ENCODE measurements at places on chromosomes 4 and X. TPM values are rescaled to one million over a fixed set of nuclear protein-coding genes. Genes with fewer than 3 reads are reported as not detected.

The USP27X gene
- total RNA-seq: 5.0 TPM

The LDB2 gene
- 89.1 TPM for total RNA-seq

The DOCK11 gene
- total RNA-seq: 12.3 TPM

The BEND2 gene
- not detected for total RNA-seq

The USP46 gene
- total RNA-seq: 40.5 TPM

The APBB2 gene
- 56.4 TPM for total RNA-seq

The CTAG2 gene
- total RNA-seq: 0.87 TPM

- peak; percentile 94 for DNase-seq
Measured at GRCh38 chr4:30380404-30380998, 339.7 kb upstream of the PCDH7 start.

DNA sequence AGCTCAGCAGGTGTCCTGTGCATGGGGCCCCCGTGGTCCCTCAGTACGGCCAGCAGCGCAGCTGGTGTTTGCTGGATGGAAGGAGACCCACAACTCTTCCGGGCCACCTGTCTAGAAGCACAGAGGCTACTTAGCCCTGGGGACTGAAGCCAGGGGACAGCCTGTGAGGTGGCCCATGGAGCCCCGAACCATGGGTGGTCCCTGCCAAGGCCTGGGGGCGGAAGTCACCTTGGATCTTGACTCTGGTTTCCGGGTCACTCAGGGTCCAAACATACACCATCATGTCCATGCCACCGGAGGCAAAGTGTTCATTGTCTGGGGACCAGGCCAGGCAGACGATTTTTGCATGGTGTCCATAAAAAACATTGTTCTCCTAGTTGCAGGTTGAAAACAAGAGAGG lies 39.5 kb downstream of the WDR1 start:
- DNase-seq: no peak

- DNase-seq: no peak
Measured at GRCh38 chr4:40827758-40828157, 78.0 kb downstream of the NSUN7 start.

DNA sequence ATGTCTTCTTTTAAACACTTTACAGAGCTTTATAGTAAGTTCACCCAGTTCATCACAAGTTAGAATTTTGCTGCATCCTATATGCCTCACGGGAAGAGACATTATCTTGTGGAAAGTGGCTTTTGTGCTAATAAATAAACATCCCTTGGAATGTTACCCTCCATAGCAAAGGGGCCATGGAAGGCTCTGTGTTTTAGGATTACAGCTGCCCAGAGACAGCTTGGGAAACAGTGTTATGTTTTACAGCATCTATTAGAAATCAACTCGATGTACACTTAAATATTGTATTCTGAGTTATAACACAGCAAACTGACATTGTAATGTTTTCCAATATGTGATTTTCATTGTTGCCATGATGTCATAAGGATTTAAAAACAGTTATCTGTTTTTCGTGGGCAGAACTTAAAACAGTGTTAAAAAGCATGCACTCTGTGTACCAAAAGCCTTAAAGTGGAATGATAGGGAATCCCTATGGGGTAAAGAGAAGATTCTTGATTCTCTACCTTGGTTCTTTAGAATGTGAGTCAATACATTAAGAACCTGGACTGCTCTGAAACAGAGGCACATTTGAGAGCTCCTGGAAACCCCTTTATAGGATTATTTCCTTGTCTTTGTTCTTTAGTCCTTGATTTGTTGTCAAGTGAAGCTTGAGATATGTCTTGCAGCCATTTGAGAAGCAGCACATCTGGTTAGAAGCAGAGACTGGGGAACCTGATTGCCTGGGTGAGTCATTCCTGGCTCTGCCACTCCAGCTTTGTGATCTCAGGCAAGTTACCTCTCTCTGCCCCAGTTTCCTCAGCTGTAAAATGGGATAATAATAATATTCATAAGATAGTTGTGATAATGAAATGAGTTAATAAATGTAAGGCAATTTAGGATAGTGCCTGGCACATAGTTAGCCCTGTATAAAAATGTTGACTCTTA lies 41.6 kb downstream of the ARHGAP10 start:
- DNase-seq: no peak

- DNase-seq: no peak
Measured at GRCh38 chr4:144967161-144967560, 130.8 kb downstream of the ANAPC10 start.

- no peak for DNase-seq
Measured at GRCh38 chr4:15427701-15428100, at the start of gene C1QTNF7. C1QTNF7 (plus strand) TSS chr4:15428033; CDS start chr4:15435744, 7,711 bp downstream.

DNA sequence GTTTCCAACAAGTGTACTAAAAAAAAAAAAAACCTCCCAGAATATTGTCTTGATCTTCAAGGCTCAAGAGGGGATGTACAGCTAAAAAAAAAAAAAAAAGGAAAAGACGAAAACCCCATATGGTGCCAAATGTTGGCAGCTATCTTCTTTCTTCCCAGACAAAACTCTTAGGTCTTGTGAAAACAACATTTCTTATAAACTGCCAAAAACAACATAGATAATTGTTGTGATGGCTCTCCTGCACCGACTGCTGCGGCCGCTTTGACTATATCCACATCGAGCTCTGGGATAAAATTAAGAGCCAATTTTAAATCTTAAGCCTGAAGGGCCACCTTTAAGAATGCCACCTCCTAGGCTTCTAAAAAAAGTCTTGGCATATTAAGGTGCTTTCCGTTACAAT lies 23.5 kb downstream of the PDGFC start:
- DNase-seq: no peak

- DNase-seq: no peak
Measured at GRCh38 chr4:169663831-169664230, 43.5 kb downstream of the CLCN3 start.

DNA sequence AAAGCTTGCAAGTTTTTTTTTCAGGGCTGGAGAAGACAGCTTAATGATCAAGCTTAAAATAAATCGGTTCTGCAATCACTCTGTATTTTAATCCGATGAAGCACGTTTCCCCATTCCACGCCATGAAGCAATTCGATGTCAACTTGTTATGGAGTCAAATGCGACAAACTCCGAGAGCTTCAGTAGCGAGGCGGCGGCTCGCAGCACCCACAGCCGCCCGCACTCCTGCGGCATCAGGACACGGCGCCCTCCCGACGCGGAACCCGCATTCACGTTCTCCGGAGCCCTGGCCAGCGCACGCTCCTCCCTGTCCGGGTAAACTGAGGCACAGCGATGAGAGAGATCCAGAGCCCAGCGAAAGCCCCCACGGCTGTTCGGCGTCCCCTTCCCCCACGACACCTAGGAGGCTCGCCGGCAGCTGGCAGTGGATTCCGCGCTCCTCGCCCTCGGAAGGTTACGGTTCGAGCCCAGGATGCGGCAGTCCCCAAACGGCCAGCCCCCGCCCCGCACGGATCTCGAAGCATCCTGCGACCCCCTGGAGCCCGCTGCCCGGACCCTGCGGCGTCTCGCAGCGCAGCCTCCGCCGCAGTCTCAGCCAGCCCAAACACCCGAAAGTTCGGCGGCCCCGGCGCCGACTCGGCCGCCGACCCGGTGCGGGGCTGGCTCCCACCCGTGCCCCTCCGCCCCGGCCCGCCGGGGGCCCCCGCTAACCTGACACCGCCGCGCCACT lies 507 bp downstream of the MFAP3L start:
- DNase-seq: peak; percentile 51

- peak; percentile 3 for DNase-seq
Measured at GRCh38 chrX:78327370-78328086, at the start of gene CYSLTR1. CYSLTR1 (minus strand) TSS chrX:78327611; CDS start chrX:78273746, 53,865 bp downstream.

DNA sequence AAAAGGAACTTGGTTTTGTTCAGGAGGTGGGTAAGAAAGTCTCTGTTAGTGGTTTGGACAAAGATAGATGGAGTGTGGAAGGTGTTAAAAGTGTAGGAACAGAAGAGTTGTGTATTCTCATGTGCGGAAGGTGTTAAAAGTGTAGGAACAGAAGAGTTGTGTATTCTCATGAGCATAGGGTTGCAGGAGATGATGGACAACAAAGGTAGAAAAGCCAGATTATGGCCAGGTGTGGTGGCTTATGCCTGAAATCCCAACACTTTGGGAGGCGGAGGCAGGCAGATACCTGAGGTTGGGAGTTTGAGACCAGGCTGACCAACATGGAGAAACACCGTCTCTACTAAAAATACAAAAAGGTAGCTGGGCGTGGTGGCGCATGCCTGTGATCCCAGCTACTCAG lies 2.5 kb downstream of the RPL34 start:
- DNase-seq: no peak

GRCh38 chrX:42119076-42119475 lies 195.7 kb upstream of the CASK start:
- no peak for DNase-seq

- DNase-seq: no peak
Measured at GRCh38 chrX:123013141-123013540, 170.9 kb upstream of the GRIA3 start.

All from GM23338 (cell line).